WTC11 (cell line): ENCODE measurements at places on chromosomes 5 and 9.

GRCh38 chr9:129221233-129221632 is 43.2 kb upstream of the IER5L start:
- peaks cover 55% of the 10 kb centered on the region for H3K4me1 ChIP-seq
- H3K36me3 ChIP-seq: no peaks in the 10 kb centered on the region
- H3K27ac ChIP-seq: peak overlapping the region; percentile 26
- DNase-seq: no peak
- no peak overlapping the region for H3K4me3 ChIP-seq

DNA sequence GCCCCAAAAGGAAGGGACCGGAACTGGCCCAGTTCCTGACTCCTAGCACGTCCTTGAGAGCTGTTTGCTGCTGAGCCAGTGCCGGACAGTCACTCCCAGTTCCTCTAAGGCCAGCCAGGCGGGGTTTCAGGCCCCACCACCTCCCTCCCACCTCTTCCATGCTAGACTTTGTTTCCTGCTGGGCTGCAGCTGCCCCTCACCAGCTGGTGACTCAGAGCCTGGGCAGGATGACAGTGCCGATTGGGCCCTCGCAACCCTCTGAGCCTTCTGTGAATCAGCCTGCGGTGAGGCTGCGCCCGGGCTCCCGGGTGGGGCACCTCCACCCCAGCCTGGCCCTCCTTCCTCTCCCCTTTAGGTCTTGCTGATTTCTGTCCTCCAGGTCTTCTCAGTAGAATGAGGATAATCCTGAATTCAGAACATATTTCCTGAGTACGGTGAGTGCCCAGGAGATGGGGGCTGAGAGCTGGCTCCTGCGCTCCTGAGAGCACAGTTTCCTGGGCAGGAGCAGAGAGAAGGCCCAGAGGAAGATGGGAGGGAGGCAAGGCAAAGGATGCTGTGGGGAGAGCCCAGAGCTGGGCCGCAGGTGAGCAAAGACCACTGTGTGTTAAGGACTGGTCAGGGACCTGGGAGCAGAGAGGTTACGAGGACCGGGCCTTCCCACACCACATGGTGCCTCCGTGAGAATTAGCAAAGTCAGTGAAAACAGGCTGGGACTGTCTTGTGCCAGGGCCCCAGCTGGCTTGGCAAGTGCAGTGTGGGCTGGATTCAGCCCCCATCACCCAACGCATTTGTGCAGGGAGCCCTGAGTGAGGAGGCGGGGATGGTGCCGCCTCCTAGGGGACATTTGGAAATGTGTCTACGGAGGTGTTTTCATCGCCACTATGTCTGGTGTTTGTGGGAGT is 32.9 kb upstream of the STXBP1 start:
- no peaks in the 10 kb centered on the region for H3K27me3 ChIP-seq
- peaks cover 16% of the 10 kb centered on the region for H3K4me1 ChIP-seq
- no peaks in the 10 kb centered on the region for H3K36me3 ChIP-seq
- H3K4me3 ChIP-seq: no peak overlapping the region
- H3K27ac ChIP-seq: 0 out of 2 replicates have a peak overlapping the region, but pooled peaks have one; percentile 48

- no peak overlapping the region for H3K4me3 ChIP-seq
- H3K4me1 ChIP-seq: no peaks in the 10 kb centered on the region
- peaks cover 2% of the 10 kb centered on the region; the same call in 1 of the 2 replicates for H3K36me3 ChIP-seq
- no peak for DNase-seq
- no peaks in the 10 kb centered on the region for H3K27me3 ChIP-seq
- no peak overlapping the region for H3K27ac ChIP-seq
These were observed 240.1 kb downstream of the GABRB2 start for GRCh38 chr5:161306351-161306995.

DNA sequence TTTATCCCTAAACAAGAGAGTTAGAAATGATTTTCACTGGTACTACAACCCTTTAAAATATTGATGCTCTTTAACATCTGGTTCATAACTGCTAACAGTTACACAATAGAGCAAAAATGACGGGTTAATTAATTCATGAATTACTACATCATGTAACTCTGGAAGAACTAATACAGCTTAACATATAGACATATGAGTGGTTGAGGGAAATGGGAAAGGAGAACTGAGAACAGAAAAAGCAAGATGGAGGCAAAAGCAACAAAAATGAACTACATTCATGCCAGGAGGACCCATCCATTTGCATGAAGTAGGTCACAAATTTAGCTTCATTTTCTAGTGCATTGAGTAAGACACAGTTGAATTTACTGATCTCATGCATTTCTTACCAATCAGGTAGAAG is 61.8 kb downstream of the C9 start:
- DNase-seq: no peak
- no peaks in the 10 kb centered on the region for H3K27me3 ChIP-seq
- H3K27ac ChIP-seq: no peak overlapping the region

GRCh38 chr5:33408816-33409215 is 31.9 kb upstream of the TARS1 start:
- peaks cover 9% of the 10 kb centered on the region for H3K4me1 ChIP-seq
- no peaks in the 10 kb centered on the region for H3K36me3 ChIP-seq
- no peak for DNase-seq

GRCh38 chr9:21812946-21813568 is 10.6 kb downstream of the MTAP start:
- peak; percentile 73 for DNase-seq
- no peak overlapping the region for H3K27ac ChIP-seq
- peaks cover 3% of the 10 kb centered on the region for H3K4me1 ChIP-seq
- no peaks in the 10 kb centered on the region for H3K27me3 ChIP-seq

- peaks cover 40% of the 10 kb centered on the region for H3K36me3 ChIP-seq
- no peaks in the 10 kb centered on the region; the same call in 1 of the 2 replicates for H3K27me3 ChIP-seq
- no peak overlapping the region for H3K27ac ChIP-seq
- DNase-seq: no peak
- no peaks in the 10 kb centered on the region for H3K4me1 ChIP-seq
These were observed 151.2 kb upstream of the KIF2A start for GRCh38 chr5:62154758-62155157.

- no peak for DNase-seq
- no peaks in the 10 kb centered on the region for H3K36me3 ChIP-seq
- H3K4me1 ChIP-seq: peaks cover 11% of the 10 kb centered on the region
These were observed 217.2 kb upstream of the WWC1 start for GRCh38 chr5:168073991-168074800.

DNA sequence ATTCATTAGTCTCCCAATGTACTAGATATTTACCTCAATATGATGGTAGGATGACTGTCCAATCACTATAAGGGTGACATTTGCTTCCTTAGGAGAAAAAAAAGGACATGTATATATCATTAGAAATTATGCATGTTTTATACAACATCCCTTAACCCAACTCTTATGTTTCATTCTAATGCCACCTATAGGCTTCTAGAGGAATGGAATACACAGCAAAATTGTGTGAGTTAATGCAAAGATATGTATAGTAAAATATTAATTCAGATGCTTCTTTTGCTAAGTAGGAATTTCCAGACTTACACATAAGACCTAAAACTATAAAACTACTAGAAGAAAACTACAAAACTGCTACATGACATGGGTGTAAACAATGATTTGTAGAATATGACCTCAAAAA is 3.5 kb downstream of the PRXL2C start:
- no peak overlapping the region for H3K4me3 ChIP-seq
- no peak overlapping the region for H3K27ac ChIP-seq
- no peak for DNase-seq
- peaks cover 4% of the 10 kb centered on the region for H3K4me1 ChIP-seq
- peaks cover 8% of the 10 kb centered on the region for H3K27me3 ChIP-seq

- no peaks in the 10 kb centered on the region for H3K4me1 ChIP-seq
- peak; percentile 21 for DNase-seq
- no peaks in the 10 kb centered on the region for H3K27me3 ChIP-seq
- no peak overlapping the region for H3K4me3 ChIP-seq
- H3K36me3 ChIP-seq: peaks cover 44% of the 10 kb centered on the region
These were observed 94.4 kb downstream of the MTREX start for GRCh38 chr5:55402199-55402598.

DNA sequence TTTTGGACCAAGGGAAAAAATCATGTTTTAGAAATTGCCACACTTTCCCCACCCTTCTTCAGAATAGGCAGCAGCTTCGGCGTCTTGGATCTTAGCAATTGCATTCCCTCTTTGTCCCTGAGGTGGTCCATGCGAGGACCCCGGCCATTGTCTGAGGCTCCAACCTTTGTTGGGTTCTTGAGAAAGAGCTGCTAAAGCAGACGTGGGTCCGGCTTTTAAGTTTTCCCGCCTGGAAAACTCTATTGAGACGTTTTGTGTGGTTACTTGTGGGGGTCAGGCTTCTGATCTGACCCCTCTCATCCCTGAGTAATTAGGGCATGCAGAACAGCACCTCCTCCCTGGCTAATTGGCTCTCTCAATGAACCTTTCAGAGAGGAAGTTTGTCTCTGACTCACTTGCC is 509.6 kb upstream of the TNC start:
- peaks cover 10% of the 10 kb centered on the region for H3K27me3 ChIP-seq
- H3K36me3 ChIP-seq: no peaks in the 10 kb centered on the region
- no peak for DNase-seq
- H3K4me1 ChIP-seq: peaks cover 7% of the 10 kb centered on the region
- H3K4me3 ChIP-seq: no peak overlapping the region

DNA sequence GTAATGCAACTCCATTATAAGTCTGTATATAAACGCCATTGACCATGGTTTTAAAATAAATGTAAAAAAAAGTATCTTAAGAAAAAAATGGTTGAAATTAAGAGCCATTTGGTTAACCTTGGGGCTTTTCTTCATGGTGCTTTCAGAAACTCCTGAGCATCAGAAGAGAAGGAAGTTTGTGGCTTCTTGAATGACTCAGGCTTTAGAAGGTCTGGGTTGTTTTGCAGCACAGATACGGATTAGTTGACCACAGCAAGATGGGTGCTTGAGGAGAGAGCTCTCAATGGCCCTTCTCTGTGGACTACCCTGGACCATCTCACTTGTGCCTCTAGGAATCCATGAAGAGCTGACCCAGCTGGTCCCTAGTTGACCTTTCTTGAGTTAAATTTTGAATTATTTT is 189.5 kb downstream of the TMEM38B start:
- no peak for DNase-seq
- H3K27ac ChIP-seq: no peak overlapping the region
- H3K4me1 ChIP-seq: peaks cover 3% of the 10 kb centered on the region
- H3K36me3 ChIP-seq: no peaks in the 10 kb centered on the region
- H3K4me3 ChIP-seq: no peak overlapping the region

DNA sequence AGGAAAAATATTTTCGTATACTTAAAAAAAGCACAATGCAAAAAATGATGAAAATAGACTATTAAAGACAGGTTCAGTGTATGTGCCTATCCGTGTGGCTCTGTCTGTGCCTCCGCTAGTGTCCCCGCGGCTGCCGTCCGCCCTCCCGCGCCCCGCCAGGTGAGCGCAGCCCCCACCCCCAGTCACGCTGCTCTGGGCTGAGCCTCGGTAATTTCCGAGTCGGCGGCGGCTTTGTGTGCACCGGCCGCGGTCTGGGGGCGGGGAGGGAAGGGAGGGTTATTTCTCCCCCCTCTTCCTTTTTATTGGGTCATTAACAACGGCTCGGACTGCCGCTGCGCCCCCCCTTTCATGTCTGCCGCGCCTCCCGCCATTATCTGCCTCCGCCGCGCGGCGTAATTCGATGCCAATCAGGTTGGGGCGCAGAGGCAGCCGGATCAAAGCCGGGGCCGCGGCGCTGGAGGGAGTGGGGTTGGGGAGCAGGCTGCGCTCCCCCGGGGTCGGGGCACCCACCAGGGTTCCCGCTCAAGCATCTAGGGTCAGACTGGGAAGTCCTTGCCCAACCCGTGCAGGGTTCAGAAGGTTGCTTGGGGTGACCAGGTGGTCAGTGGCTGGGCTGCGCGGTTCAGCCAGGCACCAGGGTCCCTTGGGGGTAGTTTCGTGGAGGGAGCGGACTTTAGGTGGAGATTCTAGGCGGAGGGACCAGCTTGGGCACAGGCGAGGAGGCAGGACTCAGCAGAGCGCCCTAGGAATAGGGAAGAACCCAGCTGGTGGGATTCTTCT is 39.5 kb upstream of the PSD2 start:
- peaks cover 91% of the 10 kb centered on the region for H3K27me3 ChIP-seq
- peaks cover 40% of the 10 kb centered on the region for H3K4me1 ChIP-seq
- H3K4me3 ChIP-seq: peak overlapping the region; percentile 70
- H3K36me3 ChIP-seq: no peaks in the 10 kb centered on the region
- H3K27ac ChIP-seq: no peak overlapping the region
- DNase-seq: peak; percentile 66

- peaks cover 20% of the 10 kb centered on the region for H3K4me1 ChIP-seq
- no peaks in the 10 kb centered on the region for H3K27me3 ChIP-seq
- no peak overlapping the region for H3K27ac ChIP-seq
- peaks cover 4% of the 10 kb centered on the region for H3K36me3 ChIP-seq
- DNase-seq: no peak
These were observed 19.8 kb downstream of the NIPAL4 start for GRCh38 chr5:157479612-157480510.

- no peaks in the 10 kb centered on the region for H3K27me3 ChIP-seq
- H3K4me3 ChIP-seq: no peak overlapping the region
- no peak overlapping the region for H3K27ac ChIP-seq
- H3K36me3 ChIP-seq: no peaks in the 10 kb centered on the region
These were observed 141.1 kb downstream of the ESM1 start for GRCh38 chr5:54844266-54844665.

GRCh38 chr5:65076251-65076869 is 307.6 kb downstream of the CWC27 start:
- no peaks in the 10 kb centered on the region for H3K36me3 ChIP-seq
- peak overlapping the region; percentile 57; the same call in 1 of the 2 replicates for H3K27ac ChIP-seq
- no peak overlapping the region for H3K4me3 ChIP-seq
- peaks cover 49% of the 10 kb centered on the region for H3K4me1 ChIP-seq
- peak; percentile 29 for DNase-seq

GRCh38 chr5:102341681-102342288 is 45.7 kb upstream of the SLCO4C1 start:
- no peak for DNase-seq
- H3K36me3 ChIP-seq: no peaks in the 10 kb centered on the region
- no peak overlapping the region for H3K27ac ChIP-seq
- H3K27me3 ChIP-seq: peaks cover 28% of the 10 kb centered on the region
- H3K4me1 ChIP-seq: peaks cover 9% of the 10 kb centered on the region

DNA sequence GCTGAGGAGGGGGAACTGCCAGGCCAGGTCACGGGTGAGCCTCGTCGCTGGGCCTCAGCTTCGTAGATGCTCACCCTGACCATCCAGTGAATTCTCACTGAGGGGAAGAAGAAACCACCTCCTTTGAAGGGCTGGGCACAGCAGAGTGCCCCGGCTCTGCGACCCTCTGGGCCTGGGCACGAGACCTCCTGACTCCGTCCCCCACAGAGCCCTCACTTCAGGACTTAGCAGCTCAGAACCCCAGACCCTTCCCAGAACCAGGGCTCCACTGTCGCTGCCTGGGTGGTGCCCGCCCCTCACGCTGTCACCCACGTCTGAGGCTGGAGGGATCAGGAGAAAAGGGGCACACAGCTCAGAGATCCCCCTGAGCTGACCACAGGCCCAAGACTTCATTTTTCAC is 34.3 kb upstream of the TMEM250 start:
- peaks cover 27% of the 10 kb centered on the region for H3K4me1 ChIP-seq
- no peaks in the 10 kb centered on the region for H3K36me3 ChIP-seq
- DNase-seq: peak; percentile 9
- H3K4me3 ChIP-seq: no peak overlapping the region
- peaks cover 5% of the 10 kb centered on the region for H3K27me3 ChIP-seq

GRCh38 chr9:94821098-94821887 is 94.8 kb downstream of the AOPEP start:
- no peak overlapping the region for H3K4me3 ChIP-seq
- peaks cover 28% of the 10 kb centered on the region for H3K27me3 ChIP-seq
- peaks cover 43% of the 10 kb centered on the region for H3K4me1 ChIP-seq
- DNase-seq: no peak

- no peaks in the 10 kb centered on the region for H3K36me3 ChIP-seq
- peaks cover 5% of the 10 kb centered on the region for H3K4me1 ChIP-seq
- no peak overlapping the region for H3K4me3 ChIP-seq
- H3K27me3 ChIP-seq: peaks cover 7% of the 10 kb centered on the region
- no peak overlapping the region for H3K27ac ChIP-seq
- no peak for DNase-seq
These were observed 4.2 kb downstream of the NMUR2 start for GRCh38 chr5:152400846-152401245.
